Effector memory CD8-positive, alpha-beta T cell (primary cell): ENCODE measurements at places on chromosomes 4 and X.

DNA sequence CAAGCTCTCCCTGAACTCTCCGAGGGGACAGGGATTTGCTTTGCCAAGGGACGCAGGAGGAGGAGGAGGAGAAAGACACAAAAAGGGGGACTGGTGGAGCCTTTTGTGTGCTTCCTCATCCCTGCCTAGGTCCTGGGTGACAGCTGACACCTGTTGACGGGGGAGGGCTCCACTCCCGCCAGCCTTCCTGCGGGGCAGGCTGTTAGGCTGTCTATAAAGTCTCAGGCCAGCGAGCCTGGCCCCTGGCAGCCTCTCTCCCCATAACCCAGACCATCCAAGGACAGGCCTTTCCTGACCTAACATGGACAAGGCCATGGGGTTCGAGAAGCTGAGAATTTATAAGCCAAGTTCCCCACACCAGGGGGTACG is 832 bp upstream of the EVC2 start:
- DNase-seq, result no peak
- peaks cover 41% of the 10 kb centered on the region for H3K27me3 ChIP-seq
- peaks cover 3% of the 10 kb centered on the region for H3K36me3 ChIP-seq
- peaks cover 15% of the 10 kb centered on the region for H3K4me1 ChIP-seq

DNA sequence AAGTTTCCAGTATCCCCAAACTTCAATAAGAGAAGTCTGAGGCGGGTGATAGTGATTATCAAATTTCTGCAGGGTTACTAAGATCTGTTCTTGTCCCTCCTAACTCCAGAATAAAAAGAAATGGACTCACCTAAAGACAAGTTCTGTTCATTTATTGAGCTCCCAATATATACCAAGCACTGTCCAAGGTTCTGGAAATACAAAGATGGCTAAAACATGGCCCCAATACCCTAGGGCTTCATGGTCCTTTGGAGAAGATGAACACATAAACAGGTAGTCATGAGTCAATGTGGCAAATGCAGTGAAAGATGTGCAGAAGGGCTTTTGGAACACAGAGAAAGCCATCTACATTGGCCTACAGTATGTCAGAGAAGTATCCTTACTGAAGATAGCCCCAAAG is 231.2 kb downstream of the PPP1R2C start:
- no peak overlapping the region for H3K27ac ChIP-seq
- H3K4me1 ChIP-seq, result no peaks in the 10 kb centered on the region
- no peak overlapping the region for H3K4me3 ChIP-seq

DNA sequence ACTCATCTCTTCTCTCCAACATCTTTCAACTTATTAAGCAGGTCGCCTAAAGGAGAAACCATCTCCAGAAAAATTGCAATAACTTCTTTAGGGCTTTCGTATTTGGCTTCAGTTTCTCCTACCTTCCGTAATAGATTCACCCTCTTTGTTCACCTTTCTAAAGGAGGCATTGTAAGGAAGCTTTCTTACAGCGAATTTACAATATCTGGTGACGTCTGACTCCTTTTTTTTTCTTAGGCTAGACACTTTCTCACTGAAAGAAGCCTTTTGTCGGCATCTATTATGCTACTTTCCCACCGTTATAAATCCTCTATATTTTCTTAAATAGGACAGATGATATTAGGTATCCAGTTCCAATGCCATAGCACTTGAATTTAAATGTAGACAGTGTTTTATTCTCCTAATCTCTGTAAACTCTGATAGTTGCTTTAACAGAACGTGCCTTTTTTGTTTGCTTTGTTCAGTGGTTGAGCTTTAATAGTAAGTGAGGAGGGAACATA is 302.4 kb downstream of the IL1RAPL1 start:
- H3K27me3 ChIP-seq, result no peaks in the 10 kb centered on the region
- no peak overlapping the region for H3K4me3 ChIP-seq
- no peak for DNase-seq
- H3K36me3 ChIP-seq, result no peaks in the 10 kb centered on the region
- H3K4me1 ChIP-seq, result no peaks in the 10 kb centered on the region

DNA sequence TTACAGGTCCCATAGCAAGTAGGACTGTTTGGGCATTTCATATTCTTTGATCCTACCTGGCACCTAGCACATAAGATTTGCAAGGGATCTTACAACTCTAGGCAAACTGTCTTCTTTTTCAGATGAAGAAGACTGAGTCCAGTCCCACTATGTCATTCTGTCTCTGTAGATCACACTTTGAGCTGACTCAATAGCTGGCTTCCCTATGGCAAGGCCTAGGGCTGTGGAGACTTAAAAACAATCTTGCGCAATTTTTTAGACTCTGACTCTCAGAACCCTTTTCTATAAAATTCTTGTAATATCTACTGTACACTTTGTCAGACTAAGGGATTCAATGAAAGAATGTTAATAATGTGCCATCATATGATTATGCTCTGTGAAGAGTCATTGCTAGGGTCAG is 26.7 kb downstream of the OTC start:
- H3K27ac ChIP-seq, result no peak overlapping the region
- H3K36me3 ChIP-seq, result no peaks in the 10 kb centered on the region
- no peaks in the 10 kb centered on the region for H3K4me1 ChIP-seq
- no peak overlapping the region for H3K4me3 ChIP-seq

GRCh38 chr4:11408233-11408967 is 20.3 kb downstream of the HS3ST1 start:
- H3K4me1 ChIP-seq, result no peaks in the 10 kb centered on the region
- H3K4me3 ChIP-seq, result no peak overlapping the region
- no peak for DNase-seq
- no peaks in the 10 kb centered on the region for H3K36me3 ChIP-seq
- H3K27ac ChIP-seq, result no peak overlapping the region
- peaks cover 10% of the 10 kb centered on the region for H3K27me3 ChIP-seq

- no peak overlapping the region for H3K4me3 ChIP-seq
- no peaks in the 10 kb centered on the region for H3K36me3 ChIP-seq
- H3K27ac ChIP-seq, result no peak overlapping the region
- H3K27me3 ChIP-seq, result no peaks in the 10 kb centered on the region
- no peaks in the 10 kb centered on the region for H3K4me1 ChIP-seq
Observed at GRCh38 chr4:171340258-171340657, 472.9 kb upstream of the GALNTL6 start.

GRCh38 chrX:23785580-23785979 is 2.6 kb downstream of the SAT1 start:
- peak overlapping the region; percentile 38 for H3K27ac ChIP-seq
- peaks cover 62% of the 10 kb centered on the region for H3K36me3 ChIP-seq
- H3K4me3 ChIP-seq, result peak overlapping the region; percentile 95
- H3K27me3 ChIP-seq, result no peaks in the 10 kb centered on the region
- peaks cover 25% of the 10 kb centered on the region for H3K4me1 ChIP-seq
- DNase-seq, result no peak

DNA sequence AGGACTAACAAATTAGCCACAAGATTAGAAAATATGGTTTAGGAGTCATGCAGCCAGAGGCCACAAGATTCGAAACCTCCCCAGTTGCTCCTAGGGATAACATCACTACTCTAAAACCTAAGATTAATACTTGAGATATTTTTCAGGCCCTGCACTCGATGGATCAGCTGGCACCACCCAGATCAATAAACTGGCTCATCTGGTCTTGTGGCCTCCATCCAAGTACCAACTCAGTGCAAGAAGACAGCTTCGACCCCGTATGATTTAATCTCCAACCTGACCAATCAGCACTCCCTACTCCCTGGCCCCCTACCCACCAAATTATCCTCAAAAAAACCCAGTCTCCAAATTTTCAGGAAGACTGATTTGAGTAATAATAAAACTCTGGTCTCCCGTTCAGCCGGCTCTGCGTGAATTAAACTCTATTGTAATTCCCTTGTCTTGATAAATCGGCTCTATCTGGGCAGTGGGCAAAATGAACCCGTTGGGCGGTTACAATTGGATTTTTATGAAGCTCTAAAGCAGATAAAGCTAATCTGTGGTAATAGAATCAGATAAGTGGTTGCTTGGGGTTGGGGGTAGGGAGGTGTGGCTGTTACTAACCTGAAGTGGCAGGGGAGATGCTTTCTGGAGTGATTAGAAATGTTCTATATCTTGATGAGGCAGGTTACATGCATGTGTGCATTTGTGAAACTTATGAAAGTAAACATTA is 91.8 kb upstream of the ATXN3L start:
- no peaks in the 10 kb centered on the region for H3K27me3 ChIP-seq
- H3K4me3 ChIP-seq, result no peak overlapping the region
- DNase-seq, result no peak
- H3K27ac ChIP-seq, result no peak overlapping the region
- H3K36me3 ChIP-seq, result no peaks in the 10 kb centered on the region

DNA sequence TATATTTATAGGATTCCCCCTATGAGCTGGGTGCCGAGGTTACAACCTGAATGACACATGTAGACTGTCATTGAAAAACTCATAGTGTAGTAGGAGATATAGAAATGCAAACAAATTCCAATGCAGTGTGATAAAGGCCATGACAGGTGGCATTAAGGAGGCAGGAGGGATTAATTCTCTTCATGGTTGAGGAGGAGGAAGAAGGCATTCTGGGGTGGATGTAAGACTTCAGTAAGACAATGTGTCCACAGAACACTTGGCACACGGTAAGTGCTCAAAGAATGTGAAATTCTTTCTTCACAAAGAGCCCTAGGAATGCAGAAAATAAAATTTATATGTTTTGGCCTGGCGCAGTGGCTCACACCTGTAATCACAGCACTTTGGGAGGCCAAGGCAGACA is 136.5 kb downstream of the RBM47 start:
- no peaks in the 10 kb centered on the region for H3K4me1 ChIP-seq
- no peaks in the 10 kb centered on the region for H3K36me3 ChIP-seq
- no peak overlapping the region for H3K4me3 ChIP-seq
- H3K27ac ChIP-seq, result no peak overlapping the region
- H3K27me3 ChIP-seq, result peaks cover 15% of the 10 kb centered on the region
- no peak for DNase-seq
